ENCODE measurements at places on chromosomes 6 and 20. TPM values are rescaled to one million over a fixed set of nuclear protein-coding genes. Genes with fewer than 3 reads are reported as not detected.

DNA sequence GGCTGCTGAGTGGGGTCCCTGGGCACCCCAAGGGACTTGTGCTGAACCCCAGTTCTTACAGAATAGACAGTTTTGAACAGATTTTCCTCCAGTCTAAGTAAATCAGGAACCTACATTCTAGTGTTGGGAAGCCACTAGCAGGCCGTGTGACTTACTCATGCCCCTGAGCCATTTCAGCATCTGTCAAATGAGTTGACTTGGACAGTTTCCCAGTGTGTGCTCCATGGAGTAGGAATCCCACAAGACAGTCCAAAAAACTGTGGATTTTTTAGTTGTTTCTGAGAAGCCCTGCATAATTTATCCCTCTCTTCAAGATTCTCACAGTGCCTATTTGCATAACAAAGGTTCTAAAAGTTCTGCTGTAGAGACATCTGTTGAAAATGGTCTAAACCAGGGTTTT, 2.1 kb downstream of the GABRR2 start:
- no peak for DNase-seq

- DNase-seq = no peak
These were observed 52.5 kb downstream of the NUDT3 start for GRCh38 chr6:34339971-34340370.

- no peak for DNase-seq
These were observed 218.2 kb downstream of the BMP7 start for GRCh38 chr20:57048027-57048869.

The RIMS1 gene
- not detected for polyA plus RNA-seq

DNA sequence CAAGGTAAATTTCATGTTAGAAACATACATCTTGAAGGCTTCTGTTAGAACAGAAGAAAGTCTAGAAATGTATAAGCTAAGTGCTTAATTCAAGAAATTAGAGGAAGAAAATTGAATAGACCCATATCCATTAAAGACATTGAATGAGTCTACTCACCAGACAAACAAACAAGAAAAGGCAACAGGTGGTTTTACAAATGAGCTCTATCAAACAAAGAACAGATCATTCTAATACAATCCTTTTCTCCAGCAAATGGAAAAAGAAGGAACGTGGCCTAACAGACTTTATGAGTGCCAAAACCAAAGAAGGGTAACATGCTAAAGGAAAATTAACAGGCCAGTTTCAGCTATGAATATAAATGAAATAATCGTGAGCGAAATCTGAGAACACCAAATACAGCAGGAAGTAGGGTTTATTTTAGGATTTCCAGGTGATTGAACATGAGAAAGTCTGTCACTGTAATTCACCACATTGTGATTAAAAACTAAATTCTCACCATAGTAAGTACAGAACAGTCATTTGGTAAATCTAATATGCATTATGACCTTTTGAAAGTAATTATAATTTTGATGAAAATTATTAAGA, 22.6 kb downstream of the MTHFD1L start:
- no peak for DNase-seq

Data from liver (tissue), 10 donors.